ENCODE measurements at places on chromosomes 1 and 21. TPM values are rescaled to one million over a fixed set of nuclear protein-coding genes. Genes with fewer than 3 reads are reported as not detected.

The NDUFS2 gene
- total RNA-seq: 115 TPM

The AGMAT gene
- 2.3 TPM for total RNA-seq

The FOXE3 gene
- total RNA-seq: not detected

The ANKRD65 gene
- under 0.01 TPM for total RNA-seq

The DMRTA2 gene
- 0.14 TPM for total RNA-seq

The EFNA3 gene
- 0.43 TPM for total RNA-seq

The PDZK1IP1 gene
- total RNA-seq: not detected

The TCHHL1 gene
- total RNA-seq: not detected

The SEC16B gene
- total RNA-seq: 2.0 TPM

The RPE65 gene
- total RNA-seq: not detected

The ZYG11A gene
- total RNA-seq: 1.1 TPM

The HOOK1 gene
- not detected for total RNA-seq

The SHISAL2A gene
- not detected for total RNA-seq

The FCGR1A gene
- total RNA-seq: not detected

The CAPN8 gene
- not detected for total RNA-seq

The LIX1L gene
- 27.8 TPM for total RNA-seq
